ENCODE measurements at places on chromosomes 3 and 15. TPM values are rescaled to one million over a fixed set of nuclear protein-coding genes. Genes with fewer than 3 reads are reported as not detected.
A peak's percentile ranks its signal among the peaks of the same experiment; 100 is the strongest.

AMOTL2 gene
- 256 TPM for total RNA-seq

GUCA1C gene
- total RNA-seq, result not detected

CKMT1B gene
- not detected for total RNA-seq

ASB14 gene
- total RNA-seq, result not detected

- no peaks in the 10 kb centered on the region for H3K27me3 ChIP-seq
- H3K36me3 ChIP-seq, result peaks cover 3% of the 10 kb centered on the region
- no peak for DNase-seq
- H3K27ac ChIP-seq, result no peak overlapping the region
- H3K4me3 ChIP-seq, result no peak overlapping the region
- H3K4me1 ChIP-seq, result no peaks in the 10 kb centered on the region
These were observed 576.5 kb downstream of the ZNF385D start for GRCh38 chr3:21174461-21174860.

DNA sequence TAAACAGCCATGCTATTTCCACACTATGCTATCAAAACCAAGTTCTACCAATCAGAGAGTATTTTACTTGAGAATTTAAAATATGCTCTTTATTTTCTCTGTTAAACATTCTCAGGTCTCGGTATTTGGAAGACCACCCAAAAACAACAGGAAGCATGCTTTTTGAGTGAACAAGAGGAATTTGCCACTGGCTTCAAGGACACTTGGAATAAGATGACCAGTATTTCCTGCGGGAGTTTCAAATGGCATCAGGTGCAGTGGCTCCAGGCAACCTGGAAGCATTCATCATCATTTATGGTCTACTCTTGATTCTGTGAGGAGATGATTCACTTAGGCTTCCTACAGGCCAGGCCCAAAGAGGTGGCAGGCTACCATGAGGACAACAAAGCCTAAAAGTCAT lies 305.7 kb upstream of the ATP11B start:
- DNase-seq, result no peak
- no peak overlapping the region for H3K27ac ChIP-seq
- H3K4me1 ChIP-seq, result peaks cover 37% of the 10 kb centered on the region
- H3K27me3 ChIP-seq, result no peaks in the 10 kb centered on the region

GRCh38 chr3:46981932-46982471 lies 2.5 kb downstream of the NBEAL2 start:
- H3K36me3 ChIP-seq, result no peaks in the 10 kb centered on the region
- no peak overlapping the region for H3K27ac ChIP-seq
- peak; percentile 83 for DNase-seq
- no peak overlapping the region for H3K4me3 ChIP-seq

DNA sequence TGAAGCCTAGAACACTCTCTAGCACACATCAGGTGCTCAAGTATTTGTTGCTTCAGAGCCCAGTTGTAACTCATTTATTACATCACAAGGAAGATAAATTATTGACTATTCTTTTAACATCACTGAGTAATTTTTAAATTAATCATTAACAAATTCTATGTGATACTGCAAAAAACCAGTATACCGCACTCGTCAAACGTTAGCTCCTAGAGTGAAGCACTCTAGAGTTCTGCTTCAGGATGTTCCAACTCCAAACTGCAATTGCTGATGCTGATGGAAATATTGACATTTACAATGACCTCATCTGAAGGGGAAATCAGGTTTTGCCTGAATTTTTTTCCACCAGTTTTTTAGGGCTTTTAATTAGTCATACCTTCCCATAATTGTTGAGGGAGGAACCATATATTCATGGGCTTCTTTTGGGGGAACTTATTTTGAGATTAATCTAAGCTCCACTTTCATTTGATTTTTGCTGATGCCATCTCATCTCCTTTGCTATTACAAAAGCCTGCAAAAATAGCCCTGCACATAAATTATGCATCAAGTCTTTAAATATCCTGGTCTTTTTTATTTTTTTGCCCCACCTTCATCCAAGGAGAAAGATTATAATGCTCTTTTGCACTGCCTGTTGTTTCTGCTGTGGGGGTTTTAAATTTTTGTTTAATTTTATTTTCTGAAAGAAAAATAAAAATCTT lies 123.0 kb upstream of the STAC start:
- no peaks in the 10 kb centered on the region for H3K4me1 ChIP-seq
- peaks cover 3% of the 10 kb centered on the region for H3K36me3 ChIP-seq

- H3K36me3 ChIP-seq, result no peaks in the 10 kb centered on the region
- peaks cover 58% of the 10 kb centered on the region for H3K4me1 ChIP-seq
These were observed 220.0 kb upstream of the TPRG1 start for GRCh38 chr3:188951734-188952133.

DNA sequence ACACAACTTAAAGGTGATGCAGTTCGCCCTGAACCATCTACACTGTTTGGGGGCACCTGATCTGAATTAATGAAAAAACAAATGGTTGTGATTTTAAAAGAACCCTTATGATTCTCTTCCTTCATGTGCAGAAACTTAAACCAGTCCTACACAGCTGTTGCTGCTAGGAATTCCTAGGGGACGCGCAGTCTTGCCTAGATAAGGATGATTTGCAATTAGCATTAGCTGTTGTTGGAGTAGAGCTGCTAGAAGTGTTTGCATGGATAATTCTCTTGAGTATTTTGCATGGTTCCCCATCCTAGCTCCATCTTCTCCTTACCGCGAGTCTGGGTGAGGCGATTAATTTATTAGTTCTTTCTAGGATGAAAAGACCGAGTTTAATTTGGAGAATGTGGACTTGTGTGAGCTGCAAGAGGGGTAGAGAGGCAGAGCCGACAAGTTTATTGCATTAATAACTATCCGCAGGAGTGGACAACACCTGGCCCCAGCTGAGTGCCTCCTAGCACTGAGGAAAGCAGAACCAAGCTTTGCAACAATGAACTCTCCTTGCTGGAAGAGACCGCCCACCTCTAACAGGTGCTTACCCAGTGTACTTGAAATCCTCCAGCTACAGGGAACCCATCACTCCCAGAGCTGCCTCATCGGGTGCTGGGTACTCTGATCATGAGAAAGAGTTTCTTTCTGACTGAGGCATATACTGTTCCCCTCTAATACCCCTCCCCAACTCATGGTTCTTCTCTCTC lies 75.0 kb upstream of the WNT7A start:
- no peaks in the 10 kb centered on the region for H3K36me3 ChIP-seq
- H3K4me3 ChIP-seq, result no peak overlapping the region
- H3K27ac ChIP-seq, result no peak overlapping the region
- no peak for DNase-seq
- no peaks in the 10 kb centered on the region for H3K4me1 ChIP-seq

DNA sequence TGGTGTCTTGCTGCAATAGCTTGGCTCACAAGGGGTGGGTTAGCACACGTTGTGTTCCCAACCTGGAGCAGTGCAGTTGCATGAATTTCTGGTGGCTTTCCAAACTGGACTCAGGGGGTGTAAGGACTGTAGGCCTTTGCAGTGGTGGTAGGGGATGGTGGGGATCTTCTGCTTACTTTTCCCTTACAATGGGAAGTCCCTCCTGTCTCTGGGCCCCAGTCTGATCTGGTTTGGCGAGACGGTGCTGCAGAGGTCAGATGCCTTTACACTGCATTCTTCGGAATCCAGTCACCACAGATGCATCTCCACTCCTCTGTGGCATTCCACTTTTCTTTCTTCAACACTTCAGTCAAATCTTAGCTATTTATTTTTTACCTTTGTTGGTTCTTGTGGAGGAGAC lies 132.1 kb downstream of the DOCK3 start:
- no peaks in the 10 kb centered on the region for H3K36me3 ChIP-seq
- H3K4me1 ChIP-seq, result no peaks in the 10 kb centered on the region
- H3K27ac ChIP-seq, result no peak overlapping the region
- no peak overlapping the region for H3K4me3 ChIP-seq
- H3K27me3 ChIP-seq, result peaks cover 3% of the 10 kb centered on the region

DNA sequence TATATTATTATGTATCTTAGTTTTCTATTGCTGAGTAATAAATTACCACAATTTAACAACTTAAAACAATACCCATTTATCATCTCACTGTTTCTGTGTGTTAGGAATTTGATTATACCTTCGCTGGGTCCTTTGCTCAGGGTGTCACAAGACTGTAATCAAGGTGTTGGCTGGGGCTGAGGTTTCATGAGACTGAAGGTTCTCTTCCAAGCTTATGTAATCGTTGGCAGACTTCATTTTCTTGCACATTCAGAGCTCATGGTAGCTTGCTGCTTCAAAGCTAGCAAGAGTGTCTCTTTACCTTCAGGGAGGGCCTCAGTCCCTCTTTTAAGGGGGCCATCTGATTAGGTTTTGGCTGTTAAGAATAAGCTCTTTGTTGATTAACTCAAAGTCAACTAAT lies 293.1 kb downstream of the POLQ start:
- H3K4me1 ChIP-seq, result peaks cover 3% of the 10 kb centered on the region
- no peaks in the 10 kb centered on the region for H3K36me3 ChIP-seq
- H3K4me3 ChIP-seq, result no peak overlapping the region
- peaks cover 7% of the 10 kb centered on the region for H3K27me3 ChIP-seq
- no peak for DNase-seq
- H3K27ac ChIP-seq, result no peak overlapping the region

DNA sequence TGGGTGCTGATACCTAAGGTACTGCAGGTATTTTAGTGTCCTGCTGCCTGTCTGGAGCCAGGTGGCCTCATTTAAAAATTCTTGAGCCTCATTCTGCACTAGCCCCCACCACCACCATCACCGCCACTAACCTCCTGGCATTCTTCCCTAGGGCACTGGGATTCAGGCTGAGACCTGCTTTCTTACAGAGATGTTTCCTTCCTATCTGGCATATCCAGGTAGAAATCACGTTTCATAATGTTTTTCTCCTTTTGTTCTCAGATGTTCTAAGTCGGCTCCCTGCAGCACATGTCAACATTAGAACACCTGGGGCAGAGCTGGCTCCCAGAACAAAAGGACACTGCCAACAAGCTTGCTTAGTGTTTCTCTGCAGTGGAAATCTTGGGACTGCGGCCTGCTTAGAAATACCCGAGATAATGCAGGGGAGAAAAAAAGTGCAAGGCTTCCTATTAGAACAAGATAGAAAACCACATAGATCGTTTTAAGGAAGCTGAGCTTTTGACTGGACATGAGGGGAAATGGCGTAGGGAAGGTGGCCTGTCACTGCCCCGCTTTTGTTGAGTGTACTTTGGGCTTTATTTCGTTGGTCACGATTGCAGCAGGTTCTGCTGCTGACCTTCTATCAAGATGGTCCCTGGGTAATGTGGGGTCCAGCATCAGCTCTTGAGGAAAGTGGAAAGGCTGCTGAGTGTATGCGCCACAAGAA lies 59.6 kb upstream of the PPARG start:
- H3K4me3 ChIP-seq, result no peak overlapping the region
- no peak for DNase-seq
- no peak overlapping the region for H3K27ac ChIP-seq
- H3K4me1 ChIP-seq, result peaks cover 6% of the 10 kb centered on the region
- peaks cover 4% of the 10 kb centered on the region for H3K36me3 ChIP-seq

DNA sequence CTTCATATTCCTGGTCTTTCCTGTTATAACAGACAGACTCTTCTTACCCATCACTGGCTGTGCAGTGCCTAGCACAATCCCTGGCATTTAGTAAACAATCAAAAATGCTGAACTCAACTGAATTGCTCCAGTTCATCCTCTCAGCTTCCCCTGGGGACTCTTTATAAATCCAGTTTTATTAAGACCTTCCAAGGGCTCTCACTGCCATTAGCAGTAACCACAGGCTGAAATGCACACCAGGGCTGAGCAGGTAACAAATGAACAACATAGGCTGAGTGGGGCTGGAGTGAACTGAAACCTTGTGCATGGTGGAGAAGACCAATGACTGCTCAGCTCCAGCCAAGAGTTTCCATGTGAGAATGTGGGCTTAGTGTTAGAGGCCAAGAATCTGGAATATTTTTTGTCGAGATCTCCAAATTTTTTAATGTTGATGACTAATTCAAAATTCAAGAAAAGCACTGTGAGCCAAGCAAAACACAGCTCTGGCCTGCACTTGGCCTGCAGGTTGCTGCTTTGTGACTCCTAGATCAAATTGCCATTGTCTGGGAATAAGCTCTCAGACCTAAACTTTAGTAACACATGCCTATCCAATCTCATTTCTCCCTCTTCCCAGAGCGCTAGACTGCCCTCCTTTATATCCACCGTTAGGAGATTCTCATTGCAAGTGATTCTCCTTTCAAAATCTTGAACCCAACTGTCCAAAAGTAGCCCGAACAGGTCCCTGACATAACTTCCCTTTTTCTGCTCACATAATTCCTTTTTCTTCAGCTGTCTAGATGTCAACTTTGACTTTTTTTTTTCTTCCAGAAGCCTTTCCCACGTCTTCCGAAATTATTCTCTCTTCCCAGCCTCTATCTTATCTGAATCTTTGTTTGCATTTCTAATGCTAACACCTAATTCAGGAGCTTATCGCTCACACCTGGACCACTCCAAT lies 7.4 kb downstream of the SQOR start:
- H3K27ac ChIP-seq, result peak overlapping the region; percentile 78
- no peaks in the 10 kb centered on the region for H3K27me3 ChIP-seq
- H3K4me1 ChIP-seq, result peaks cover 76% of the 10 kb centered on the region

GRCh38 chr3:194739498-194740284 lies 54.0 kb downstream of the FAM43A start:
- H3K4me3 ChIP-seq, result no peak overlapping the region
- peaks cover 5% of the 10 kb centered on the region for H3K36me3 ChIP-seq
- no peak for DNase-seq
- H3K4me1 ChIP-seq, result peaks cover 18% of the 10 kb centered on the region

DNA sequence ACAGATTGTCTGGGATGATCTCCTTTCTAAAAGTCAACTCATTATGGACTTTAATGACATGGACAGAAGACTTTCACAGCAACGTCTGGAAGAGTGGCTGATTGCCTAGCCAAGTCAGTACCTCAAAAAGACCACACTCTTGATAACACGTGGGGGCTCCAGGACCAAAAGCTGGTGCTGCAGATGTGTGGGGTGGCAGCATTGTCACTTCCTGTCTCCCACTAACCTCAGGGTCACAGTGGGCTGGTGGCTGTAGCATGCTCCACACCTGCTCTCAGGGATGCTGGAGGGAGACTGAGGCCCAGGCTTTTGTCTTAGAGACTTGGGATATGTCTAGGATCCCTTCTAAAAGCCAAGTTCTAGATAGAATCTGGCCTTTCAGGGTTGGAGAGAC lies 118.1 kb downstream of the APBA2 start:
- no peak for DNase-seq
- H3K27ac ChIP-seq, result no peak overlapping the region
- H3K36me3 ChIP-seq, result peaks cover 3% of the 10 kb centered on the region
- peaks cover 7% of the 10 kb centered on the region for H3K4me1 ChIP-seq

GRCh38 chr3:52347716-52348635 lies 31.9 kb downstream of the DNAH1 start:
- H3K36me3 ChIP-seq, result peaks cover 8% of the 10 kb centered on the region
- no peak overlapping the region for H3K27ac ChIP-seq
- no peak overlapping the region for H3K4me3 ChIP-seq

GRCh38 chr3:73791356-73791755 lies 166.6 kb upstream of the PDZRN3 start:
- peaks cover 28% of the 10 kb centered on the region for H3K4me1 ChIP-seq
- DNase-seq, result no peak
- H3K4me3 ChIP-seq, result no peak overlapping the region
- no peak overlapping the region for H3K27ac ChIP-seq

- H3K27ac ChIP-seq, result no peak overlapping the region
- DNase-seq, result no peak
These were observed 52.6 kb downstream of the MCF2L2 start for GRCh38 chr3:183375787-183376186.
